Activated naive CD8-positive, alpha-beta T cell treated with anti-CD3 and anti-CD28 coated beads, Interleukin-2, amount 10 ng/mL, durations not matched to agents 7 days and 5 days (primary cell): ENCODE measurements at places on chromosomes 2 and 18. TPM values are rescaled to one million over a fixed set of nuclear protein-coding genes. Genes with fewer than 3 reads are reported as not detected.

The LIMS3 gene
- 0.91 TPM for total RNA-seq

The COL6A3 gene
- 0.45 TPM for total RNA-seq

The RUFY4 gene
- total RNA-seq = 4.9 TPM

The PLGLB1 gene
- total RNA-seq = 7.9 TPM

The TRAK2 gene
- total RNA-seq = 48.8 TPM

The IL1R2 gene
- total RNA-seq = not detected

The PDK1 gene
- 44.9 TPM for total RNA-seq

The DYNAP gene
- not detected for total RNA-seq

The TWIST2 gene
- not detected for total RNA-seq

The ACOXL gene
- total RNA-seq = not detected

The CTNNA2 gene
- not detected for total RNA-seq

The RNF25 gene
- 30.9 TPM for total RNA-seq

The NEUROD1 gene
- total RNA-seq = not detected

- no peak for DNase-seq
Measured at GRCh38 chr2:183224948-183225347, 100.7 kb downstream of the NUP35 start.

DNA sequence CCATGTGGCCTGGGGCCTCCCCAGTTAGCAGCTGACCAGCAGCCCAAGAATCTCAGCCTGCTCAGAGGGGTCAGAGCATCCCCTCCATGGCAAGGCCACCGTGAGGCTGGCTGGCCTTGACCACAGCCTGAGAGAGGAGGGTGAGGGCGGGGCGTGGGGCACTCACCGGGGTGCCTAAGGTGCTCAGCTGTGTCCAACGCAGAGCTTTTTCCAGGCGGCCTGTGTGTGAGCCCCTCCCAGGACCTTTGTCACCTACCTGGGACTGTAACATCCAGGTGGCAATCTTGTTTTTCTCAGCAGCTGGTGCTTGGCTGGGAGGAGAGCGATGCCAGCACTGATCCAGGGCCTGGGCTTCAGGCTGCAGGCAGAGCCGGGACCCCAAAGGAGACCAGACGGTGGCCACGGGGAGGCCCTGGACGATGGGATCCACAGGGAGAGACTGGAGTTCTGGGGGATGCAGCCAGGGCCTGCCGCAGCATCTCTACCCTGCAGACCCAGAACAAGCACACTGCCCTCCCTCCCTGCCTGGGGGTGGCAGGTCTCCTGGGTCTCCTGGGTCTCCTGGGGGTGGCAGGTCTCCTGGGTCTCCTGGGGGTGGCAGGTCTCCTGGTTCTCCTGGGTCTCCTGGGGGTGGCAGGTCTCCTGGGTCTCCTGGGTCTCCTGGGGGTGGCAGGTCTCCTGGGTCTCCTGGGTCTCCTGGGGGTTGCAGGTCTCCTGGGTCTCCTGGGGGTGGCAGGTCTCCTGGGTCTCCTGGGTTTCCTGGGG lies 12.3 kb downstream of the SNED1 start:
- DNase-seq = peak; percentile 35

DNA sequence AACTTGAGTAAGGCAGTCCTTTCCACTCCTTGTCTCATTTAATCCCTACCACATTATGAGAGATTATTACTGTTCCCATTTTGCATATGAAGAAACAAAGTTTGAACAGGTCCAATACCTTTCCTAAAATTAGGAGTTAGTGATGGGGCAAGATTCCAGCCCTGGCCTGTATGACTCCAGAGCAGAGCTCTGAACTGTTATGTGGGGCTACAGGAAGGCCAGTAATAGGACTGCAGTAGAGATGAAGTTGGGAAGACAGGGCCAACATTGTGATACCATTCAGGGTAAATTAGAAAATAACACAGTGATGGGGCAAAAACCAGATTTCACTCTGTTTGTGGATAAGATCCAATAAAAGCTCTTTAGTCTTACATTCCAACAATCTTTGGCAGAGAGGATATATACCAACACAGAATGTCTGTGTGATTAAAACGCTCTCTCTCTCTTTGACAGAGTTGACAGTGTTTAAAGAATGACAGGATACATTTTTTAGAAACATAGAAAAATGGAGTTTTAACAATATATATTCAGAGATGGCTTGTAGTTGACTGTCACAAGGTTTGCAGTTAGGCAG lies 22.7 kb downstream of the KATNAL2 start:
- DNase-seq = no peak

DNA sequence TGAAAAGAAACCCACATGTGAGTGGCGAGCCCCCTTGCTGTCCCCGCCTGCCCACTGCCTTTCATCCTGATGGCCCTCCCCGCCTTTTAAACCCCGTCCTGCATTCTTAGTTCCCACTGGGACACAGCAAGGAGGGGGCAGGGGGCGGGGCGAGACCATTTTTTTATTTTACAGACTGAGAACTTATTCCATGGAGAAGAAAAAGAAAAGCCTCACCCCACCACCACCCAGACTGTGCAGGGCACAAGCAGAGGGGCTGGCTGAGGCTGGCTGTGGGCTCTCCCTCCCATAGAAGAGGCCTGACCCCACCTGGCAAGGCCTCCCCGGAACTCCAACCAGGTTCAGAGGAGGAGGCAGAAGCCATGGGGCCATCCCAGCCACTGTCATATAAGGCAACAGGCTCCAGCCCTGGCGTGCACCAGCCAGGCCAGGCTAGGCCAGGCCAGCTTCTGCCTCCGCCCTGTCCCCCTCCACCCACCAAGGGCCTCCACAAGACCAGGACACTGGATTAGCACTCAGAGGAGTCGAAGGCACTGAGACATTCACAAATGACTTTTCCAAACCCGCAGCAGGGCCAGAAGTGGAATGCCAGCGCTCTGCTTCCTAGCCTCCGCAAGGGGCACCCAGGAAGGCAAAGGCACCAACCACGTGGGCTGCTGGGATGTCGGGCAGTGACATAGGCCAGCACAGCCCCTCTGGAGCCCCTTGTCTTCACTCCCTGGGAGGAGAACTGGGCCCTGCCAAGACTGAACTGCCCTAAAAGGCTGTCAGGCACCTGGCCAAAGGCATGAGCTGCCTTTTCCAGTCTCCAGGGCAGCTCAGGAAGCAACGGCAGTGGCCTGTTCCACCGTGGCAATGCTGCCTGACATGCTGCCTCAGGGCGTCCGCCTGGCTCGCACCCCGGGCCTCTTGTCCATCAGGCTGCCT lies 37.5 kb upstream of the SEMA4C start:
- no peak for DNase-seq

- no peak for DNase-seq
Measured at GRCh38 chr2:26940001-26940400, 30.4 kb upstream of the MAPRE3 start.

GRCh38 chr2:30224151-30224550 lies 7.2 kb upstream of the LBH start:
- no peak for DNase-seq

DNA sequence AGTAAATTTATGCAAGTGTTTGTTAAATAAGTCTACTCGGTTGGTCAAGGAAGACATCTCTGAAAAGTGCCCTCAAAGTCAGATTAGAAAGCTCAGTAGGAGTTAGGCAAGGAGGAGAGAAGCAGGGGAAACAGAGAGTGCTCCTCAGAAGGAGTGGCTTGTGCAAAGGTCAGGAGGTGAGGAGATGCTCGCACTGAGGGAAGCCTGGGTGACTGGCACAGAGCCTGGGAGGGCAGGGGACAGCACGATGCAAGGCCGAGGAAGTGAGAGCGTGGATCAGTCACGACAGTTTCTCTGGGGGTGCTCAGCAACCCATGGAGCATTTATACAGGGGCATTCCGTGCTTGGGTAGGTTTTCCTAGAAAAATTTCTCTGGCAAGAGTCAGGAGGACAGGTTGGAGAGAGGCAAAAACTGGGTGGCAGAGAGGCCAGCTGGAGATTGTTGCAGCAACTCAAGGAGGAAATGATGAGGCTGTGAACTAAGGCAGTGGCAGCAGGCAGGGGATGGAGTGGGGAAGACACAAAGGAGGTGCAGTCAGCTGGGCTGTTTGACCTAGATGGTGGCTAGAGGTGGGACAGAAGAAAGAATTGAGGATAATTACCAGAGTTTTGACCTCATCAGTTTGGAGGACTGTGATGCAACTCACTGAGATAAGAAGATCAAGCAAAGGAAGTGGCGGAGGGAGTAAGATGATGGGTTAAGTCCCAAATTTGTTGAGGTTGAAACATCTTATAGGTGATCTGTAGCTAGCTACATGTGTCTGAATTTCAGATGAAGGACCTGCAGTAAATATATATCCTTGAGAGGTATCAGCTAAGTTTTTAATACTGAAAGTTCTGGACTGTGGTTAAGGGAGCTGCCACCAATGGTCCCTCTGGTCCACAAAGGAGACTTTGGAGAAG lies 52.4 kb downstream of the BCL2 start:
- no peak for DNase-seq

GRCh38 chr18:57927511-57927910 lies 116.5 kb upstream of the NEDD4L start:
- DNase-seq = no peak

- DNase-seq = no peak
Measured at GRCh38 chr2:163757814-163758213, 22.0 kb upstream of the FIGN start.

DNA sequence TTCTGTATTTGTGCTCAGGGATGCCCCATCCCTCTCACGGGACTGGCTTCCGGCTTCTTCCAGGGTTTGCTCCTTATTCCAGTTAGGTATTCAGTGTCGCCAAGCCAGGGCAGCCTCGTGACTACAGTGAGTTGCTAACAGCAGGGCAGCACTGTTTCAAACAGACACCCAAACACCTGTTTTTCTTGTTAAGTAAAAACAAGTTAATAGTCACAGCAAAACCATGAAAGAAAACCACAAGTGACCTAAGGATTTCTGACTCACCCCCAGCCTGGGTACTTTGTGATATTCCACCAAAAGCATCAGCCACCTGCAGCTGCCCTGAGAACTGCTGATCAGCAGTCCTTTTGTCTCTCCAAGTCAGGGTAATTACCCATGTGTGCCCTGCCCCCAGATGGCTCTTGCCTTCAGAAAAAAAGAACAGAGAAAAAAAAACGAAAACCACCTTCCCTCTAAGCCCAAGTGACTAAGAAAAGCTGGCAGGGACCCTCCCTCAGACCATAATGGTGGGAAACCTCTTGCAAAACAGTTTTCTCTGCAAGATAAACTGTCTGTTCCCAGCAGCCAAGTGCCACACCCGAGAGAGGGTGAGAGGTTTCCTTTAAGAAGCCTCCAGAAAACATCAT lies 178.2 kb downstream of the ANAPC1 start:
- no peak for DNase-seq

DNA sequence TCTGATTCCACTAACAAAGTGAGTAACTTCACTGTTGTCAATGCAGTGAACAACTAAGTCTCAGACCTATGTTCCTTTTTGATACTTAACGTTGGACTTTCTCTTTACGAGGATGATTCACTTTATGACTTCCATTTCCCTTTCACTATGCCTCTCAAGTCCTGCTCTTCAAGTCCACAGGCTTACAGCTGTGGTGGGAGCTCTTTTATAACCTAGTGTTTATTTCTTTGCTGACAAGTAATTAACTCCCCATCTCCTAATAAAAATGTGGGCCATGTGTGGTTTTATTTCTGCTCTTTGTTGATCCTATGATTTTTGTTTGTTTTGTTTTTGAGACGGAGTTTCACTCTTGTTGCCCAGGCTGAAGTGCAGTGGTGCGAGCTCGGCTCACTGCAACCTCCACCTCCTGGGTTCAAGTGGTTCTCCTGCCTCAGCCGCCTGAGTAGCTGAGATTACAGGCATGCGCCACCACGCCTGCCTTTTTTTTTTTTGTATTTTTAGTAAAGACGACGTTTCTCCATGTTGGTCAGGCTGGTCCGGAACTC lies 142.1 kb downstream of the USP34 start:
- no peak for DNase-seq

- DNase-seq = no peak
Measured at GRCh38 chr2:200475795-200476194, 34.1 kb downstream of the KCTD18 start.

GRCh38 chr2:28048341-28048740 lies 157.8 kb downstream of the BABAM2 start:
- no peak for DNase-seq

GRCh38 chr2:3294069-3294468 lies 83.5 kb downstream of the EIPR1 start:
- no peak for DNase-seq

GRCh38 chr2:210442457-210442856 lies 34.1 kb downstream of the LANCL1 start:
- no peak for DNase-seq

DNA sequence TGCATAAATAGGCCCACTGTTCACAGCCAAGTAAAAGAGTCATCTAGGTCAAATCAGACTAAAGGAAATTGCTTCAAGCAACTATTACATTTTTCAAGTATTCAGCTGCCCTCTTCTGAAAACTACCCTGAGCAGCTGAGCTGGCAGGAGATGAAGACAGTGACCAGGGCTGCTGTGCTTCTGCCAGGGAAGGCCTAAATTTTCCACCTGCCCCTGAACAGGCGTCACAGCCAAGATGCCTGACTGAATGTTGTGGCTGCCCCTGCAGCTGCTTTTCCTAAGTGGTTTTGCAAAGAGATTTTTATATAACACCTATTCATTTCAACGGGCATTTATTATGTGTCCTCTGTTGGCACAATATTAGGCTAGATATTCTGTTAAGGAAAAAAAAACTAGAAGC lies 96.7 kb upstream of the RPE start:
- no peak for DNase-seq

DNA sequence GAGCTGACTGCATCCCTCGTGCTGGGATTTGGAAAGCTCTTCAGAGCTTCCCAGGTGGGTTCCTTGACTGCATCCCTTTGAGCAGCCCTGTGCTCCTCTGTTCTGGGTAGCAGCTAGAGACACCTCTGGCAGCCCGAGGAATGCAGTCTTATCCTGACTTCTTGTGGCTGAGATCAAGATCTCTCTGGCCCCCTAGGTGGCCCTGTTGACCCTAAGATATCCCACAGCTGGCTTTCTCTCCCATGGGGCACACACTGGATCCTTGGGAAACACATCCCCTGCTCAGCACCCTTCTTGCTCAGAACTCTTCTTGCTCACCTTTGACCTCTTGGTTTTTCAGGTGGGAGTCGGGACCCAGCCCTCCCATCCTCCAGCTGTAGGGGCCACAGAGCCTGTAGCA lies 237.2 kb downstream of the TSN start:
- DNase-seq = no peak

DNA sequence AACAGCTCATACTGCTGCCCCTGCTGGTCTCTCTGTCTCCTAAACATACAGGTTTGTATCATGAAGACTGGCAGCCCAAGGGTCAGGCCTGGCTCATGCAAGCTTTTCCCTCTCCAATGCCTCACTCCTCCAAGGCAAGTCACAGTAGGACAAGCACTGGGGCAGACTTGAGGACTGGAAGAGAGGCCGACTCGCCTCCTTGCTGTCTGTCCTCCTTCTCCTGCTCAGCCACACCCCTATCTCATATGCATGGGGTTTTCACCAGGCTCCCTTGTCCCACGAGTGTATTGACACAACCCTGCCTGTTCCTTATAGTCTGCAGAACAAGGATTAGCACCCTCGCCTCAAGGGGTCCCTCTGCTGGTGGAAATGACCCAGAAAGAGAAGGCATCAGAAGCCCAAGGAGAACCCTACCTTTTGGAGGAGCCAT lies 223.7 kb downstream of the SOX11 start:
- DNase-seq = no peak
